ENCODE measurements at places on chromosomes 5 and 9.

DNA sequence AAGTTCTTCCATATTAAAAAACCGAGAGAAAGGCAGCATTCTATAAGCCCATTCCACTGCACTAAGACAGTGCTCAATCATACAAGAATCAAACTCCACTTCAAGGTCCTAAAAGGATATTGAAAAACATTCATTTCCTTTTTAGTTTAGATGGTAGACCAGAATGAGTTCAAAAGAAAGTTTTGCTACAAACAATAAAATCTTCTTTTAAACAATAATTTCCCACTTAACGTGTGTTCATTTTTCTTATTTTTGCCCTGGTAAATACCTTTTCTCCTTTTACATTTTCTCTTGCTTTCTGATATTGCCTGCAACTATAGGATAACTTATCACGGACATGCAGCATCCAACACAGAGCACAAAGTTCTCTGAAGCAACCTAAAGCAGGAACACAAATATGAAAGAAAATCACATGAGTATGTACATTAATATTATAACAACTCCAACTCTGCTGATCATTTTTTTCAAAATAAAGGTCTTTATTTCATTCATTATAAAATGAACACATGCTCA, 61.7 kb downstream of the CPLANE1 start:
- no peak for DNase-seq

DNA sequence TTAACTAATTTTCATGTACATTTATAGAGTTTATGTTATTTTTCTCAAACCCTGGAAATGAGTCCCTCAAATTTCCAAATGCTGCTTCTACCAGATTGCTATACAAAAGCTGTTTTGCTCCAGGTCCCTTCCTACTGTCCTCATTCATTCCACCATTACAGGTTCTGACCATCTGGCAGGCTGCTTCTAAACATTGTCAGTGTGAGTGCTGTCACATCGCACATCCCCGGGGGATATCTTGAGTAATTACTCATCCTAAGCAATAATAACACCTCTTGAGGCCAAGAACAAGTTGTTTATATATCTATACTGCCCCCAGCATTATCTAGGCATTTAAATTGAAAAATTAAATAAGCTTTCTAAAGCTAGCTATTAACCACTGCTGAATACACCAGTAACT, 1675.3 kb upstream of the CDH6 start:
- DNase-seq: no peak

- no peak for DNase-seq
Observed at GRCh38 chr5:14464671-14465070, 116.9 kb upstream of the OTULINL start.

GRCh38 chr5:67058998-67059743, 137.4 kb downstream of the CD180 start:
- DNase-seq: no peak

- no peak for DNase-seq
Observed at GRCh38 chr9:114522286-114522685, 17.0 kb upstream of the WHRN start.

DNA sequence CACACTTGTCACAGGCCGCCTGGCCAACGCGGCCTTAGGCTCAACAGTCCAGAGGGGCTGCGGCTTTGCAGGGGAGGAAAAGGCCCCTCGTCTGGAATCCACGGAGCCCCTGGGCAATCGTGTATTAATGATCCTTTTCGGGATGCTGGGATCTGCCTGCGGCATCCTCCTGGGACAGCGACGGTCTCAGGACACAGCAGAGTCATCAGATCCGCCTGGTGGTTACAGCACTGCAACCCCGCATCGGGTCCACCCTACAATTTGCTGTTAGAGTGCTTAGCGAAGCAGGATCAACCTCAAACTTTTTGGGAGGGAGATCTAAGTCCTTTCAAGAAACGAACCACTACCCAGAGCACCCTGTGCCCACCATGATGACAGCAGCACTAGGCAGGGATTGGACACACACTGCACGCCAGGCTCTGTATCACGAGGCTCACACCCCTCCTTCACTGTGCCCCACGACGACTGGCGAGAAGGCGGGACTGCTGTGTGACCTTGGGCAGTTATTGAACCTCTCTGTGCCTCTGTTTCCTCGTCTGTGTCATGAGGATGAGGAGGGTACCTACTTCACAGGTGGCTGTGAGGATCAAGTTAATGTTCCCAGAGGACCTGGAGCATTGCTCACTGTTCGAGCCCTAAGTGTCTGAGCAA, 100.4 kb upstream of the COL5A1 start:
- no peak for DNase-seq

GRCh38 chr5:164332349-164333196, 827.2 kb downstream of the MAT2B start:
- no peak for DNase-seq

GRCh38 chr9:34793428-34793827, 83.5 kb upstream of the CCL21 start:
- DNase-seq: no peak

Data from T-helper 1 cell (primary cell).